Stimulated activated CD4-positive, alpha-beta T cell treated with anti-CD3 and anti-CD28 coated beads, Interleukin-15, amount 100 ng/mL, for 24 hours (primary cell): ENCODE measurements at places on chromosomes 5 and 9.

- no peak for DNase-seq
These were observed 469.7 kb downstream of the PRELID2 start for GRCh38 chr5:145365464-145365863.

DNA sequence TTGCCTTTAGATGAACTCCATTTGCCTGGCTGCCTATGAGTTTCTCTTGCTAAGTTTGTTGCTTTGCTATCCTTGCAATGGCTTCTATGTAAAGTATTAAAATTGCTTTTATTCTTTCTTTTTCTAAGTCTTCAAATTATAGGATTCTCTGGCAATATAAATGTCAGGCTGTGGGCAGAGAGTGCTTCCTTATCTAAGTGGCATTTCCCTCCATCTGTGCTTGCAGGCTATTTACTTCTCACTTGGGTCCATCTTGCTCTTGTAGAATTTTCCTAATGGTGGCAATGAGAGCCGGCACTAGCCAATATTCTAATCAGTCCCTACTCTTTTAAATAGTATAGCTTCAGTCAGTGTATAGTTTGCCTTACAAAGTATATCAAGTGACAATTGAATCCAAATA lies 63.3 kb downstream of the FAM174A start:
- no peak for DNase-seq

- DNase-seq, result no peak
These were observed 15.8 kb downstream of the ERCC8 start for GRCh38 chr5:60929024-60929423.

DNA sequence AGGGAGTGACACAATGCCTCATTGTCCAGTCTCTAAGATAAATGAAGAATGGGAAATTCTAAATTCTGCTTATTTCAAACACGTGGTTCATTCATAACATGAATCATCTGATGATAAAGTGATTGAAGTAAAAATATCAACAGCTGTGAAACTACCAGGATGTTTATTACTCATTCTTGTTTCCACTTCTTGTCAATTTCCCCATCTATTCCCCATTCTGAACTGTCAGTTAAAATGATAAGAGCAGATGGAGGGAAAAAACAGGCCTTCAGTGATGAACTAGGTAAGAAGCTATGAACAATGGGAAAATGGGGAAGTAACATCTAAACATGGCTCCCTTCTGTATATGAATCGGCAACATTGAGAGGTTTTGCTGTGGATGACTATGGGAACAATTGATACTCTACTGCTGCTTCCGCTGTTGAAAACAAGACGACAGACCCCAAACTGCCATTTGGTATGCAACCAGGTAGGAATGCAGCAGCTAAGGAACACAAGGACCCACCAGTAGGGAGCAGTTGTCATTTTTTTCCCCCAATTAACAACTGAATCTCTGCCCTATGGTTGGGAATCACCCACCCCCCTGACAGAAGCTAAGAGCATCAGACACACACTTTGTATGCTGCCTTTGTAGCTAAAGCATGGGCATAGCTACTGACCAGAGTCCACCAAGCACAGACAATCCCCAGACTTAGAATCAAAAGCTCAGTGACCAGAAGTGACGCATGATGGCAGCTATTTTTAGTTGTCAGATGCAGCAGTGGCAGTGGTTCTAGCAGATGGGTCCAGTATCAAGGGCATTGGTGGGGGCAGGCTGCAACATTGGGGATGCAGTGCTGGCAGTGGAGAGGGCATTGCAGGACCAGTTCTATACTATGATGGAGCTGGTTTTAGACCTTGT lies 52.9 kb upstream of the ZNF366 start:
- no peak for DNase-seq

DNA sequence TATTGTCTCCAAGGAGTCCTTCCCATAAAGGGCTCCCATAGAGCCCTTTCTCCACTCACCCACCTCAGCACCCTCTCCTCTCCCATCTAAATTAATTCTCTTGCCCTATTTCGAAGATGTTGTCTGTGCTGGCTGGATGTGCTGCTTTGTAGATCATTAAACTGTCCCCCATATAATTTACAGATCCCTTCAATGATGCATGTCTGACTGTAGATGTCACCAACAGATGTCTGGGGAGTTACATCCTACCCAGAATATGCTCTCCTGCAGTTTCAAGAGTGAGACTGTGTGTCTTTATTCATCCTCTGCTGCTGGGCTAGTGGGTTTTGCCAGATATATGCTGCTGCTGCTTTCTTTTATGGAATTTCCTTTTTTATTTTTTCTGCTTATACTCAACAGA lies 351.2 kb downstream of the MLLT3 start:
- DNase-seq, result no peak

GRCh38 chr5:125179612-125180011 lies 433.2 kb upstream of the ZNF608 start:
- DNase-seq, result no peak

GRCh38 chr5:174570662-174571061 lies 153.7 kb upstream of the MSX2 start:
- no peak for DNase-seq

DNA sequence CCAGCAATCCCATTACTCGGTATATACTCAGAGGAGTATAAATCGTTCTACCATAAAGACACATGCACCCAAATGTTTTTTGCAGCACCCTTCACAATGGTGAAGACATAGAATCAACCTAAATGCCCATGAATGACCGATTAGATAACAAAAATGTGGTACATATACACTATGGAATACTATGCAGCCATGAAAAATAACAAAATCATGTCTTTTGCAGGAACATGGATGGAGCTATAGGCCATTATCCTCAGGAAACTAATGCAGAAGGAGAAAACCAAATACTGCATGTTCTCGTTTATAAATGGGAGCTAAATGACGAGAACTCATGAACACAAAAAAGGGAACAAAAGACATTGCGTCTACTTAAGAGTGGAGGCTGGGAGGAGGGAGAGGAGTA lies 114.5 kb downstream of the HTR4 start:
- DNase-seq, result no peak

- no peak for DNase-seq
These were observed 11.4 kb downstream of the FOXE1 start for GRCh38 chr9:97864396-97864795.

DNA sequence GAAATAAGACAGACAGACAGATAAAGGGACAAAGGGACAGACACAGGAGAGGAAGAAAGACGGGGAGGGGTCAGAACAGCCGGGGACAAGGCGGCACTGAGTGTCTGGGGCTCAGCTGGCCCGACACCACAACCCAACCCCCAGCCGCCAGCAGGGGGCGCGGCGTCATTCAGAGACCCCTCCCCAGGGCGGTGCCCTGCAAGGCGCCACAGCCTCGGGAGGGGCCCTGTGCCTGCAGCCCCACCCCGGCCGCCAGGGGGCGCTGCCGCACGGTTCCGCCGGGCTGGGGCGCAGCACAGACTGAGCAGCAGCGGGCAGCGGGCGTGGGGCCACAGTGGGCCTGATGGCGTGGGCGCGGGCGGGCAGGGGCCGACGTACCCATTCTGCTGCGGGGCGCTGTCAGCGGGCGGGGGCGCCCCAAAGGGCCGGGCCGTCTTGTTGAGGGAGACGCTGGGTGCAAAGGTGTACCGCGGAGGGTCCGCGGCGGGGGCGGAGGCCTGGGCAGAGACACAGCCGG lies 5.9 kb downstream of the PDLIM7 start:
- DNase-seq, result peak; percentile 54

DNA sequence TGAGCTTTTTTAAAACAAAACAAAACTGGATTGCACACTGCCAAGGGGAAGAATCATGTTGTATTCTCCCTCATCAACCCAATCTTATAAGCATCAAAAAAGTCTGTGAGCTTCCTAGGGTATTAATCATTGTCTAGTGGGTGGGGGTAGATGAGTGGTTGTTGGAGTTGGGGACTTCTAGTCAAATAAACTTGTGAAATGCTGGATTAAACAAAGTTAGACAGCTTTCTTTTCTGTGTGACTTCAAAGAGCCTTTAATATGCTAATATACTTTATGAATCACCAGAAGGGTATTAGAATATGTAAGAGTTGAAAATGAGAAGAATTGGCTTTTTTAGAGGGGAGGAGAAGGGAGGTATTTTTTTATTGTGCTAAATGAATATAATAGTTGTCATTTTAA lies 87.7 kb downstream of the GALNT10 start:
- DNase-seq, result no peak

GRCh38 chr9:73370053-73370452 lies 218.4 kb downstream of the ANXA1 start:
- no peak for DNase-seq

GRCh38 chr5:16160706-16161105 lies 18.9 kb downstream of the MARCHF11 start:
- no peak for DNase-seq

DNA sequence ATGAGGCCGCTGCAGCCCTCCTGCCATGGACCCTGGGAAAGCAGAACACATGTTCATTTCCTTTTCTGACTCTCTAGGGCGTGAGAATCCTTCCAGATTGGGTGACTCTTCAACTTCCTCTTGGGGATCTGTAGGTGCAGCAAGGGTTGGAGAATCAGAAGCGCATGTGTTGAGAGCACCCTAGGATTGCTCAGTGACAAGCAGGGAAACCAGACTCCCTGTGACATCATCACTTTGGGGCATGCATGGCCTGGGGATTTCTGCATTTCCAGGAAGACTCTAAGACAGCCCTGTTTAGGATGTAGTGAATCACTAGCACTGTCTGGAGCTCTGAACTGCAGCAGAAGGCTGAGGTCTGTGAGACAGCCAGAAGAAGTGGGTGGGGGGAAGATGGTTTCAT lies 15.1 kb upstream of the LCP2 start:
- peak; percentile 80 for DNase-seq

DNA sequence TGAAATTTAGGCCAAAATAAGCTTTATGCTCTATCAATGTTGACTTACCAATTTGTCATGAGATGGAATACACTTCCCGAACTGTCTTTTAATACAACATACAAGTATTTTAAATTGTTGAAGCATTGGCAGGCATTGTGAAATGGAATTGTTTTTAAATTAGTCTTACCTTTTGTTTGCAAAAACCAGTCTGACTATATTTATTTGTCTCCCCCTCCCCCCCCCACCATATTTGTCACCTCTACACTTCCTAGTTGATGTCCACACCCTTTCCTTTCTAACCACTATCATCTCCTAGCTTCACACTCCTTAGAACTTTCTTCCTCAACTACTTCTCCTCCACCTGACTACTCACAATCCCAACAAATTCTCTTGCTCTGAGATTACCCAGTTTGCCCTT lies 40.9 kb downstream of the FAF2 start:
- no peak for DNase-seq

GRCh38 chr5:34553581-34553980 lies 102.5 kb upstream of the RAI14 start:
- no peak for DNase-seq

DNA sequence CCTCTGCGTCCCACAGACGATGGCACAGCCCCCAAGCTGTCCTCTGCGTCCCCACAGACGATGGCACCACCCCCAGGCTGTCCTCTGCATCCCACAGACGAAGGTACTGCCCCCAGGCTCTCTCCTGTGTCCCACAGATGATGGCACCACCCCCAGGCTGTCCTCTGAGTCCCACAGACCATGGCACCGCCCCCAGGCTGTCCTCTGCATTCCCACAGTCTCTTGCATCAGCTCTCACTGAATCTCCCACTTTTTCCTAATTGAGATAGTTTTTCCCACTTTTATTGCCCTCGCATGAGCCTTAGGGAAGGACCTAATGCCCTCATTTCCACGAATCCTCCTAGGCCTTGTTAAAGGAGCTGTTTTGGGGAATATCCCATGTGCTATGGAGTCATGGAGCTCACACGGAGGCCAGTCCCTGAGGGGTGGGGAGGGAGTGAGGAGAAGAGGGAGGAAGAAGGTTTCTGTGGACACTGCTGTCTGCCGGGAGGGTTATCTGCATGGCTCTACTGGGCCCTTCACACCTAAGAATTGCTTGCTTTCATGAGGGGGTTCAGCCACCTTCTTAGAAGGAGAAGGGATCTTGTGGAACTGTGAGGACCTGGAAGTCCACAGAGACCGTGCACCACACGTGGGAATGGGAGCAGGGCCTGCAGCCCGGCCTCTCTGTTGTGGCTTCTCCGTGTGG lies 58.2 kb upstream of the PTCH1 start:
- DNase-seq, result no peak

- no peak for DNase-seq
These were observed 43.3 kb downstream of the ZNF618 start for GRCh38 chr9:113919382-113919781.

- no peak for DNase-seq
These were observed 86.9 kb upstream of the MAP1B start for GRCh38 chr5:72020161-72020983.

GRCh38 chr9:20358207-20358606 lies 264.1 kb downstream of the MLLT3 start:
- peak; percentile 20 for DNase-seq

DNA sequence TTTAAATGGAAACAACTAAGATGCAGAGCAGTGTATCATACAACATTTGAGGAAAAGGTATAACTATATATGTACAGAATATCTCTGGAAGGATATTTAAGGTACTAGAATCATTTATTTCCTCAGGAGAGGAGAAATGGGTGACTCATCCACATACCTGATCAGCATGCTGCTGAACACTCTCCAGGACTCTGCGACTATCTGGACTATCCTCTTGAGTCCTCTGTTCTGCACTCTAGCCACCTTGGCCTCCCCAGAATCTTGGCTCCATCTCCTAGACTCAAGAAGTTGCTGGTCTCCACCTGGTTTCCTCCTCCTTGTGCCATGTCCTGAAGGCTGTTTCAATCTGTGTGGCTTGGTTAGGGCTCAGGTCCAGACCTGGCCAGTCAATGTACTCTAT lies 8.8 kb upstream of the PRDM6 start:
- DNase-seq, result no peak

GRCh38 chr5:67166460-67167285 lies 29.9 kb downstream of the CD180 start:
- peak; percentile 83 for DNase-seq

GRCh38 chr5:171478946-171479775 lies 59.7 kb downstream of the FGF18 start:
- no peak for DNase-seq

DNA sequence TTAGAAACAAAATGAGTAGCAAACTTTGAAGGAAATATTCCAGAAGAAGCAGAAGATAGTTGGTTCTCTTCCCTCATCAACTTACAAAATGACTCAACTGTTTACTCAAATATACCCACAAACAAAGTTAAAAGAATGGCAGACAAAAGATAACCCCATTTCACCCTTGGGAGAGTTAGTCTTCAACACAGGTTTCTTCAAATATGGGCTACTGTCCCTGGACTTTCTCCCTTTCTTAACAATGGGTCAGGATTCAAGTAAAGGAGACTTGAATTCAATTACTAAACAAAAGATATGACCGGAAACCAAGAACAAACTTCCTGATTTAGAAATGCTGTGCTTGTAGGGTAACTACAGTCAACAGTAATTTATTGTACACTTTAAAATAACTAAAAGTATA lies 14.2 kb downstream of the RFX3 start:
- DNase-seq, result no peak

DNA sequence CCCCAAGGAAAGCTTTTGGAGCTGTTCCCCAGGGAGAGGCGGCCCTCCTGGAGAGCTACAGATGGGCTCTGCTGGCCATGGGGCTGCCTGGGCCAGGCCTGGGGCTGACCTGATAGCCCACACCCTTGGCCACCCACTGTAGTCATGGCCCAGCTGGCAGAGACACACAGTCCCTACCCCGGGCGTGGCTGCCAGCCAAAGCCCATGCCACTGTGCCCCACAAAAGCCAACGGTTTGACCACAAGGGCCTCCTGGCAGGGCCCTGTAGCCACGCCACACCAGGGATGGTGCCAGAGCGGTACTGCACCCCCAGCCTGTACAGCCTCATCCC lies 15.2 kb downstream of the NACC2 start:
- DNase-seq, result no peak

- DNase-seq, result peak; percentile 61
These were observed 214.3 kb downstream of the GNA14 start for GRCh38 chr9:77433675-77434445.
